ENCODE measurements at places on chromosomes 11 and 22. TPM values are rescaled to one million over a fixed set of nuclear protein-coding genes. Genes with fewer than 3 reads are reported as not detected.

- no peak for DNase-seq
These were observed 193.4 kb upstream of the BLID start for GRCh38 chr11:122309262-122309925.

DNA sequence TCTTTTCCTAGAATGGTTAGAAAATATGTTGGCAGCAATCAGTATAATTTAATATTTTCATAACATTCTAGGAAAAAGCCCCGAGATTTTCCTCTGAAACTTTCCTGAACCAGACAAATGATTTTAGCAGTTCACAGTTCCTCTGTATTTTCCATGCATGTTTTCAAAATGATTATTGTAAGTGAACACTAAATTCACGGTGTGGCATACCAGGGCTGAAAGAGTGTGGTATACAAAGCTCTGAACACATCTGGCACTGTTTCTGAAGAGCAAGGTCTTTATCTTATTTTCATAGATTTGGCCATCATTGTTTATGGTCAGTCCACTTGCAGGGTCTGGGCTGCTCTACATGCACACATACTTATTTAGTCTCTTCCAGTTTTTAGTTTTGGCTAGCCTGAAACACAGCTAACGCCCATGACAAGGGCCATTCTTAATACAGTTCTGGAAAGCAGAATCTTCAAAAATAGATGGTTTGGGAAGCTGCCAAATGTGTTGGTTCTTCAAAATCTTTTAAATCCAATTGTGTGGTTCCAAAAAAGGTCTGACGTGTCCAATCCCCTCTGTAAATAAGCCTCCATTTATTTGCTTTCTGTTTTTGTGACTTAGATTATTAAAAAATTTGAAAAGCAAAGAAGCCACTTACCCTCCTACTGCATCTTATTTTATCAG lies 7.9 kb upstream of the GAB2 start:
- DNase-seq = no peak

DTX4 gene
- 9.4 TPM for total RNA-seq

DNA sequence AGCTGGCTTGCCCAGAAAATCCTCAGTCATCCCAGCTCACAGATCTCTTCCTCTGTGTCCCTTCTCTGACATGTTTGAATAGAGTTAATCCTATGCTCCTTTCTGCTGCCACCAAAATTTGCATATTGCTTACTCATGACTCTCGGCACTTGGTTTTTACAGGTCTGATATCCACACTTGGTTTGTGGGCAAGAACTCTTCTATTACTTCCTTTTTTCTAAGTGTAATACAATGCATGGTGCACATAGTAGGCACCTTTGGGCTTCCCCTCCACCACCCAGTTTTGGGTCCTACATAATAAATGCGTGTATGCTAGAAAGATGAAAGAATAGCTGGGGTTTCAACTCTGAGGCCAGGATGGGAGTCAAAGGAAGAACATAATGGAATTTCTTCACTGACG lies 69.7 kb upstream of the GRK3 start:
- DNase-seq = no peak

DNA sequence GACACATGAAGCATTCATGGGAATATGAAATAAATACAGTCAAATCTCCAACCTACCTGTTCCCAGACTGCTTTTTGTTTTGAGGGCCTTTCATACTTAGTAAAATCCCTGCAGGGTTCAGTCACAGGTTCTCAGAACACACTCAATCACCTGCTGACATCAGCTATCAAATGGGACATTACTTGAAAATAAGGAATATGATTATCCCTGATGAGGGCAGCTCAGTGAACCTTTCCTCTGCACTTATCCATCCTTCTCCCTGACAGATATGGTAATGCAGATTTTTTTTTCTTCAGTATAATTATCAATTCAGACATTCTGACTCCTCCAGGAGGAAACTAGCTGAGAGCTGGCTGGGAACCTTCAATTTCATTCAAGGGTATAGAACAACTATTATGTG lies 1127.4 kb upstream of the CCDC90B start:
- DNase-seq = no peak

- DNase-seq = no peak
These were observed 58.9 kb upstream of the THY1 start for GRCh38 chr11:119481667-119482400.

HTR3B gene
- total RNA-seq = not detected

DNA sequence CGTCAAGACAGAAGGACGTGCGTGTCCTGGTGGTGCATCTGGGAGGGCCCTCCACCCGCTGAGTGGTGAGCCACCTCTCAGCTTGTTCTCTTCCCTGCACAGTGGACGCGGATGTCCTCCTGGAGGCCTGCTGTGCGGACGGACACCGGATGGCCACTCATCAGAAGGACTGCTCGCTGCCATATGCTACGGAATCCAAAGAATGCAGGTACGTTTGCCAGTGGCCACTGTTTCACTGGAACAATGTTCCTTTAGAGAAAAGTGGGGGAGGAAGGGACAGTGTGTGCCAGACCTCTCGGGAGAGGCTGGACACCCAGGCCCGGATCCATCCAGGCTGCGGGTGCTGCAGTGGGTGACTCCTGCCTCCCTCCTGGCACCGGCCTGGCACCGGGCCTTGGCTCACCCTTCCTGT lies 15.9 kb downstream of the FBLN1 start:
- DNase-seq = no peak

GRCh38 chr11:60912851-60913528 lies 968 bp upstream of the TMEM109 start:
- DNase-seq = no peak

DNA sequence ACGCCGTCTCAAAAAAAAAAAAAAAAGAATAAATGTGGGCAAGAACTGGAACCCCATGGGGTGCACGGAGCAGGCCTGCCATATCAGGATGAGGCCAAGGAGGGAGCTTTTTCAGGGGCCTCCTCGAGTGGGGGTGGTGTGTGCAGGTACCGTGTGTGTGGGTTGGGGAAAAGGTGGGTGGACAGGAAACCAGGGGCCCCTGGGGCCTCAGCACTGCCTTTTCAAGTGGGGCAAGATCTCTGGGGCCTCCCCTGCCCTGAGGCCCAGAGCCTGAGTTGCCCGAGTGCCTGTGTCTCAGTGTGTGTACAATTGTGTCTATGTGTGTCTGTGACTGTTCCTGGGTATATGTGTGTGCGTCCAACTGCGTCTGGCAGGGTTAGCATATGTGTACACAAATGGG lies 23.8 kb downstream of the TEF start:
- DNase-seq = no peak

OR8G5 gene
- total RNA-seq = not detected

- no peak for DNase-seq
These were observed 37.4 kb downstream of the DUSP8 start for GRCh38 chr11:1534682-1535081.

DNA sequence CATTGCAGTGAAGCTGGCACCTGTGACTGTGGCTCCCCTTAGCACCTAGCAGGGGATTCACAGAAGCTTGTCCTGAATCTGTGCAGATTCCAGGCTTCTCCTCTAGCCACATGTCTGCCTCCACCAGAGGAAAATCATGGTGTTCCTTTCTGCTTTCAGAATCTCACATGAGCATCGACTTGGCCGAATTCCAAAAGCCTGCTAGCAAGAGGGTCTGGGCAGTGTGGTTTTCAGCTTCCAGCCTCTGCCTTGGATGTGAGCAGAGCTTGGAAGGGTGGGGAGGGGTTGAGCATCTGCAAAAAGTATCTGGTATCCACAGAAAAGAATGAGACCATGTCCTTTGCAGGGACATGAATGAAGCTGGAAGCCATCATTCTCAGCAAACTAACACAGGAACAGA lies 911.1 kb downstream of the TBC1D22A start:
- DNase-seq = no peak

DNA sequence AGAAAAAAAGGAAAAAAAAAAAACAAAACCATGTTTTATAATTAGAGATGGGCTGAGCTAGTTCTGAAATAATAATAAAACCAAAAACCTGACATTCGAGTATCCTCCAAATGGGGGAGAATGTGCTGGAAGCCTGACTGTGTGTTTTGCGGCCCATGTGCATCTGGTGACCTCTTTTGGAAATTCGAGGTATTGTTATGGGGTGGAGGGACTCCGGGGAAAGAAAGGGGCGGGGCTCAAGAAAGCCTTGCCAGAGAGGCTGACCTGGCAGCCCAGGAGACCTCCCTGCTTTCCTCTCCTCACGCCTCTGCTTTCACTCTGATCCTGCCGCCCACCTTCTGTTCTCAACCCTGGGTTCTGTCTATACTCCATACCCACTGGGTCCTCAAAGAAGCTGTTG lies 72.9 kb downstream of the CTTN start:
- DNase-seq = peak; percentile 47

CABP4 gene
- 11.5 TPM for total RNA-seq

DNA sequence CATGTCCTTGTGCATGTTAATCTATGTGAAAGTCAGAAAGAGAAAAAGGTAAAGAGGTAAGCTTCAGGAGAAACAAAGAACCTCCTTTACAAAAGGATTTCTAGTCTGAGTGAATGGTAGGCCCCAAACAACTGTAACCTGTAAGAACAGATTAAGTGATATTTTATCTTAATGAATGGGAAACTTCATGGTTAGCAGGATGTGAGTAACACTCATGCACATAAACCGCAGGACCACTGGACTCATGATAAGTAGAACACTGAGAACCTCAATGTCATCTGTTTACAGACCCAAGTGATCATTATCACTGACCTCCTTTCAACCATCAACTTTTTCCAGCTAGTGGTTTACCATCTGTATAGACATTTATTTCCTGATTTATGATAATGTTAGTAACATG lies 19.9 kb downstream of the OR8G5 start:
- DNase-seq = no peak

NUP160 gene
- 70.6 TPM for total RNA-seq
